ENCODE measurements at places on chromosomes 7 and 10. TPM values are rescaled to one million over a fixed set of nuclear protein-coding genes. Genes with fewer than 3 reads are reported as not detected.
A peak's percentile ranks its signal among the peaks of the same experiment; 100 is the strongest.

GRCh38 chr10:103930449-103930848 lies 12.5 kb upstream of the STN1 start:
- DNase-seq = no peak

- DNase-seq = peak; percentile 93
These were observed 8.4 kb upstream of the GBX1 start for GRCh38 chr7:151175793-151176311.

DNA sequence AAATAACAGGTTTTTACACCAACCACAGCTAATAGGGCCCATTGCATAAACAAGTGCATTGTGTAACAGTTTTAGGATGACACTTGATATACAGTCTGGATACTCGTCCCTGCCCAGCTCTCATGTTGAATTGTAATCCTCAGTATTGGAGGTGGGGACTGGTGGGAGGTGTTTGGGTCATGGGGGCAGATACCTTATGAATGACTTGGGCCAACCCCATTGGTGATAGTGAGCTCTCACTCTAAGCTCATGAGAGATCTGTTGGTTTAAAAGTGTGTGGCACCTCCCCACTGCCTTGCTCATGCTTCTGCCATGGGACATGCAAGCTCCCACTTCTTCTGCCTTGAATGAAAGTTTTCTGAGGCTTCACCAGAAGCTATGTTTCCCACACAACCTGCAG lies 136.7 kb downstream of the PDE1C start:
- no peak for DNase-seq

PNLIPRP1 gene
- not detected for total RNA-seq

HABP2 gene
- not detected for total RNA-seq

DNA sequence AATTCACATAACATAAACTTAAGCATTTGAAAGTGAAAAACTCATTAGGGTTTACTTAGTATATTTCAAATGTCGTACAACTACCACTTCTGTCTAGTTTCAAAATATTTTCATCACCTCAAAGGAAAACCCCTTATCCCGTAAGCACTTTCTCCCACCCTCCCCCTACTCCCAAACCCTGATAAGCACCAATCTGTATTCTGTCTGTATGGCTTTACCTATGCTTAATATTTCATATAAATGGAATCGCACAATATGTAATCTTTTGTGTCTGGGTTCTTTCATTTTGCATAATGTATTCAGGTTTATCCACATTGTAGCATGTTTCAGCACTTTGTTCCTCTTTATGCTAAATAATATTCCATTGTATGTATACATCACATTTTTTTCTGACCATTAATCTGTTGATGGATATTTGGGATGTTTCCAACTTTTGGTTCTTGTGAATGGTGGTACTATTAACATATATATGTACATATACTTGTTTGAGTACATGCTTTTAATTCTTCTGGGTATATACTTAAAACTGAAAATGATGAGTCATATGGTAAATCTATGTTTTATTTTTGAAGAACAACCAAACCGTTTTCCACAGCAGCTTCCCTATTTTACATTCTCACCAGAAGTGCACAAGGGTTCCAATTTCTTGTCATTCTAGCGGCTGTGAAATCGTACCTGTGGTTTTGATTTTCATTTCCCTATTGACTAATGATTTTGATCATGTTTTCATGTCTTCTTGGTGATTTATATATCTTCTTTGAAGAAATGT lies 6.2 kb upstream of the STARD3NL start:
- DNase-seq = no peak

- DNase-seq = no peak
These were observed 44.0 kb upstream of the COL13A1 start for GRCh38 chr10:69757553-69758309.

GRCh38 chr10:75021379-75022249 lies 89.8 kb upstream of the SAMD8 start:
- no peak for DNase-seq

DNA sequence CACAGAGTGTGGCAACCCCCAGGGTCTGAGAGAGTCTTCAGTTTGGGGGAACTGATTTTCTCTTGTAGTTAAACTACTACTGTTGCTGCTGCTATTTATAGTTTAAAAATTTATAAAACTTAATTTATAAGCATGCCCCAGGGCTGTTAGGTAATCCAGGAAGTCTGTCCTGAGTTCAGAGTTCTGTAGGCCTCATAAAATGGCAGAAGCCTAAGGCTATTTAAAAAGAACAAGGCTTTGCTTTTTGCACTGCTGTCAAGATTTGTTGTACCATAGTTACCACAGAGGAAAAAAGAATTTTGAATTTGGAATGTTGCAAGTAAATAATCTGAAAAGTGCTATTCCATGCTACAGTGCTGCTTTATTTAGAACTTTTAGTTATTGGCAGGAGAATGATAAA lies 66.1 kb downstream of the AGK start:
- no peak for DNase-seq

- DNase-seq = no peak
These were observed 4.4 kb upstream of the BET1 start for GRCh38 chr7:94008537-94008936.

PAXIP1 gene
- total RNA-seq = 16.7 TPM

- no peak for DNase-seq
These were observed 15.6 kb downstream of the SHH start for GRCh38 chr7:155796381-155797261.

- no peak for DNase-seq
These were observed 333.8 kb downstream of the CALN1 start for GRCh38 chr7:72078301-72078700.

- DNase-seq = no peak
These were observed 192.3 kb downstream of the VTI1A start for GRCh38 chr10:112639298-112639697.

DNA sequence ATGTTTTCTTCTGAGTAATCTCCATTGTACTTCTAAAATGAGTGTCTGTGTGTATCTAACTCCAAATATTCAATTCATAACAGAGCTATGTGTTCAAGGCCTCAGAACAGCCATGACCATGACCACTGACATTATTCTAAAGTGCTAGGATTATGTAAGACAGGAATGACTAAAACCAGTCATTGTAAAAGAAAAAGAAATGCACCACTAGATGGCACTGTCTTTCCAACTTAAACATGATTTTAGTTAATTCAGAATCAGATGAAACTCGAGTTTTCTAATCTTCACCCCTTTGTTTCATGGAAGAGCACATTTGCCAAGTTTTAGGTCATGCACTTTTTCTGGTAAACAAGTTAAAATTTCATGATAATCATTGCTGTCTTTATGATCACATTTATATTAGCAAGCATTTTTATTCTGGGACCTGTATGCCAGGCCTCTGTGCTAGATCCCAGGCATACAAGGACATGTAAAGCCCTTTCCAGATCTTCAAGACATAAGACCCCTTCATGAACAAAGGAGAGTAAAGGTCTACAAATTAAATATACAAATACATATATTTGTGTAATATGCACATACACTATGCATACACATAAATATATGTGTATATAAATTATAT lies 26.1 kb upstream of the RSU1 start:
- DNase-seq = no peak

DNA sequence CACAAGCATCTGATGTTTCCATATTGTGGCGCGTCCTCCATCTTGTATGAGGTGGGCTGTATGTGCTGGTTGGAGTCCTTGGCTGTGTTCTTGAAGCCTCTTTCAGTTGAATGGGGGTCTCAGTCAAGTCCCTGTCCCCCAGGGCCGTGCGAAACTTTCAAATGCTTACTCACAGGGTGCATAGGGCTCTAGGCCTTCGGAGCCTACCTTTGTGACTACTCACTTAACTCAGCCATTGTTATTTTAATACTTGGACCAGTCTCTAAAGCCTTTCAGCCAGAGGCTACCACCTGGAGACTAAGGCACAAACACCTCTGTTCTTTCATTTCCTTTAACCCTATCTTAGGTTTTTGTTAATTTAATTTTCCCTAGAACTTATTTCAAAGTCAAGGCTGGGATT lies 785.9 kb downstream of the GATA3 start:
- DNase-seq = no peak

DNA sequence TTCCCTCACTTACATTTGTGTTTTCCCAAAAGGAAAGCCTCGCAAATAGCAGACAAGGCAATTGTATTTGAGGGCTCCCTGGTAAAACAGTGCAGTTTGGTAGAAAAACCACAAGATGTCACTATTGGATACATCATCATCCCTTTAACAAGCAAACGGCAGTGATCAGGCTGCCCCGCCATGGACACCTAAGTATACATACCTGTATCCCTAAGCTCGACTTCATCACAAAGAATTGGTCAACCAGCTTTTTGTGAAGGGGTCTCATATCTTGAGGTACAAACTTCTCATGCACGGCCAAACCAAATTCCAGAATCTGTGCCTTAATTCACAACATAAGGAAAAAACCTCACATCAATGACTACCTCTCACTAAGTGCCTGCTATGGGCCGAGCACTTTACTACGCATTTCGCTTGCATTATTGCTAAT lies 179.5 kb upstream of the IMMP2L start:
- DNase-seq = no peak

DYDC2 gene
- not detected for total RNA-seq

INA gene
- 3.9 TPM for total RNA-seq

RGR gene
- total RNA-seq = not detected

ATG9B gene
- total RNA-seq = 34.1 TPM

DNA sequence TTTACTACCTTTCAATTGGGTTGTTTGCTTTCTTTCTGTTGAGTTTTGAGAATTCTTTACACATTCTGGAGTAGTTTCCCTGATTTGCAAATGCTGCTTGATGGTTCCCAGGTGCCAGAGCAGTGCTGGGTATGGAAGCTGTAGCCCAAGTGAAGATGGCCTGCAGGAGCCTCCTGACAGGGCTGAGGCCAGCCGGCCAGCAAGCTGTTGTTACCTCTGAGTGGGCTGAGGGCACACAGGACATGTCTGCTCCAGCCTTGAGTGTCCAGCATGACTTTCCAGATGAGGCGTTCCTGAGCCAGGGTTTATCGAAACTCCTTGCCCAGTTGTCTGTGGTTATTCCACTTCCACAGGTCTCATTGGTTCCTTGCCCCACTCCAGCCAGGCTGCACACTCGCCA lies 164.6 kb upstream of the TNS3 start:
- DNase-seq = no peak

AMZ1 gene
- total RNA-seq = 1.2 TPM

DNA sequence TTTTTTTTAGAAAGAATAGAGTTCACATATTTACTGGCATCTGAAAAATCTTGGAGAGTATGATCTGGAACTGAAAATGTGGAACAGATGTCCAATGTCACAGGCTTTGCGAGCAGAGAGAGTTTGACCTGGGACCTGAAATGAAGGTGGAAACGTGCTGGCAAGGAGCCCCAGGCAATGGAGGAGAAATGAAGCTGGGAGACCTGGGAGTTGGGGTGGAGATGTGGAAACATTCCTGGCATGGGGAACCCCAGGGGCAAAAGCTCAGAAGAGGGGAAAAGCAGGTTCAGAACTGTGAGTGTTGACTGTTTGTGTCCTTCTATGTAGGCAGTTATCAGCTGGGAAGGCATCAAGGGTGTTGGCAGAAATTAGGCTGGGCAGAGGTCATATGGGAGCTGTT lies 7.3 kb upstream of the PNLIPRP2 start:
- DNase-seq = no peak

Data from vagina (tissue), 2 donors.